Activated T-cell treated with anti-CD3 and anti-CD28 coated beads, Interleukin-2, amount 50 U/mL, for 72 hours (primary cell): ENCODE measurements at places on chromosomes 1 and 21.

DNA sequence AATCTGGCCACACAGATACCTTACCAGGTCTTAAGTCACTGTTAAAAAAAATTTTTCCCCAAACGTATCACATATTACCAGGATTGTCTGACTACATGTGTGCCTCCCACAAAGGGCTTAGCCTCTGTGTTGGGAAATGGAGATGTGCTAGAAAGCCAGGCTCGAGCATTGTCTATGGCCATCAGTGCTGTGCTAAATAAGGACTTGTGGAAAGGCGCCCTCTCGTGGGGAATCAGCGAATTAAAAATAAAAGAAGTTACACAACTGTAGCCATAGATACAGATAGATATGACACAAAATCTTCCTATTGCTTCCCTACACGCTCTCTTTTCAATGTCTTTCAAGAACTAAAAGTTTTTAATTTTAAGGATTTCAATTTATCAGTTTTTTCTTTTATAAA is 47.5 kb upstream of the CRNN start:
- peak overlapping the region; percentile 71 for H3K4me3 ChIP-seq
- H3K27ac ChIP-seq = no peak overlapping the region
- H3K36me3 ChIP-seq = peaks cover 3% of the 10 kb centered on the region
- H3K27me3 ChIP-seq = peaks cover 5% of the 10 kb centered on the region

GRCh38 chr1:156124557-156125483 is 10.3 kb downstream of the LMNA start:
- peaks cover 6% of the 10 kb centered on the region for H3K36me3 ChIP-seq
- peaks cover 13% of the 10 kb centered on the region for H3K27me3 ChIP-seq
- H3K4me3 ChIP-seq = peak overlapping the region; percentile 78
- peak overlapping the region; percentile 83 for H3K27ac ChIP-seq
- peaks cover 90% of the 10 kb centered on the region for H3K4me1 ChIP-seq
- peak; percentile 43 for DNase-seq

GRCh38 chr21:45970674-45971615 is 10.6 kb upstream of the COL6A1 start:
- H3K4me1 ChIP-seq = peaks cover 20% of the 10 kb centered on the region
- H3K36me3 ChIP-seq = no peaks in the 10 kb centered on the region
- no peak overlapping the region for H3K4me3 ChIP-seq
- peak; percentile 68 for DNase-seq
- H3K27ac ChIP-seq = no peak overlapping the region

DNA sequence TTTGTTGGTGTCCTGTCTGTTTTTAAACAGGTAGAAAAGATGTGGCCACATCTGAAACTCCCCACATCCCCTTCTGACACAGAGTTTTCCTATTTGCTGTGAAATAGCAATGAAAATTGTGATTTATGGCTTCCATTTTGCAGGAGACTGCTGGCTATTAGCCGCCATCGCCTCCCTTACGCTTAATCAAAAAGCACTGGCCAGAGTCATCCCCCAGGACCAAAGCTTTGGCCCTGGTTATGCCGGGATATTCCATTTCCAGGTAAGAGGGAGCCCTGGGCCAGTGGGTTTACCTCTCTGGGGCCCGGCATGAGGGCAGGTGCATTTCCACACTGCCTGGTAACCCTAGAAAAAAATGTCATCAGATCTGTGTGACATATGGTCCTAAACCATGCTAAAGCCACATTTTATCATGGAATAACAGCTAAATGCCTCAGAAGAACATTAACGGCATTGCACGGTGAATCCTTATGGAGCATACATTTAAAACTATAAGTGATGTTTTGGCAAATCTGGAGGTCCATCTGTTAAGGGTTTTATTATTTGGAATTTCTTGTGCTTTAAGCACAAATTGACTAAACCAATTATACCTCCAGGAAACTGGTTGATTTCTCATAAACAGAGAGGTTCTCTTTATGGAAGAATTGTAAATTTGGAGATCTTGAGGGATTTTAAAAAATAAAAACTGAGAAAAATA is 12.3 kb downstream of the CAPN9 start:
- no peaks in the 10 kb centered on the region for H3K4me1 ChIP-seq
- H3K27ac ChIP-seq = no peak overlapping the region
- H3K27me3 ChIP-seq = peaks cover 23% of the 10 kb centered on the region
- H3K36me3 ChIP-seq = no peaks in the 10 kb centered on the region
- no peak for DNase-seq

- no peaks in the 10 kb centered on the region for H3K27me3 ChIP-seq
- DNase-seq = no peak
- peaks cover 22% of the 10 kb centered on the region for H3K4me1 ChIP-seq
- H3K4me3 ChIP-seq = peak overlapping the region; percentile 22
- H3K36me3 ChIP-seq = peaks cover 11% of the 10 kb centered on the region
These were observed 40.7 kb downstream of the NME7 start for GRCh38 chr1:169326956-169327268.

GRCh38 chr1:43395523-43395922 is 5.8 kb downstream of the SZT2 start:
- peaks cover 2% of the 10 kb centered on the region for H3K36me3 ChIP-seq
- no peaks in the 10 kb centered on the region for H3K27me3 ChIP-seq
- peaks cover 17% of the 10 kb centered on the region for H3K4me1 ChIP-seq
- H3K27ac ChIP-seq = no peak overlapping the region
- no peak for DNase-seq

DNA sequence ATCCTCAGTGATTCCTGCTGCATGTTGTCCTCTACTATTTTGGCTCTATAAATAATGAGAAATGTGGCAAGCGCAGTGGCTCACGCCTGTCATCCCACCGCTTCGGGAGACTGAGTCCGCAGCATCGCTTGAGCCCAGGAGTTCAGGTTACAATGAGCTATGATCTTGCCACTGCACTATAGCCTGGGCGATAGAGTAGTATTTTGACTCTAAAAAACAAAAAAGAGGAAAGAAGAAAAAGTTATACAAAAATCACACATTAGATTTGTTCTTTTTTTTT is 756 bp upstream of the SLC25A44 start:
- peak overlapping the region; percentile 84 for H3K27ac ChIP-seq
- no peaks in the 10 kb centered on the region for H3K27me3 ChIP-seq
- no peak for DNase-seq

GRCh38 chr21:14244911-14245310 is 29.0 kb downstream of the RBM11 start:
- no peak overlapping the region for H3K4me3 ChIP-seq
- H3K27me3 ChIP-seq = no peaks in the 10 kb centered on the region
- H3K4me1 ChIP-seq = peaks cover 13% of the 10 kb centered on the region
- H3K36me3 ChIP-seq = no peaks in the 10 kb centered on the region
- no peak for DNase-seq

GRCh38 chr1:221865808-221866207 is 123.9 kb upstream of the DUSP10 start:
- peaks cover 15% of the 10 kb centered on the region for H3K27me3 ChIP-seq
- H3K27ac ChIP-seq = no peak overlapping the region
- H3K4me3 ChIP-seq = no peak overlapping the region
- no peaks in the 10 kb centered on the region for H3K36me3 ChIP-seq
- DNase-seq = no peak
- H3K4me1 ChIP-seq = no peaks in the 10 kb centered on the region

DNA sequence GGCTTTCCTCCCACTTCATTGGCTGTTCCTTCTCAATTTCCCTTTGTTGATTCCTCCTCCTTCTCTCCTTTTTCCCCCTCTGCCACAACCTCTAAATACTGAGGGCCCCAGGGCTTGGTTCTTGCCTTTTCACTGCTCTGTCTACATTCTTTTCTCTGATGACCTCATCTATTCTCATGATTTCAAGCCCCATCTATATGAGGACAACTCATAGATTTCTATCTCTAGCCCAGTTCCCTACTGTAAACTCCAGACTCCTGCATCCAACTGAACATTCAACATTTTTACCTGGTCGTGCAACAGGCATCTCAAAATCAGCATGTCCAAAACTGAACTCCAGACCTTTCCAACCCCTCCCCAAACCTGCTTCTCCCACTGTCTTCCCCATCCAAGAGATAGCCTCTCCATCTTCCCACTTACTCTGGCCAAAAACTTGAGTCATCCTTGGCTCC is 11.5 kb upstream of the SLC9A1 start:
- H3K4me1 ChIP-seq = peaks cover 10% of the 10 kb centered on the region
- no peaks in the 10 kb centered on the region for H3K27me3 ChIP-seq
- H3K4me3 ChIP-seq = no peak overlapping the region
- H3K27ac ChIP-seq = no peak overlapping the region

- peaks cover 37% of the 10 kb centered on the region for H3K4me1 ChIP-seq
- peak overlapping the region; percentile 63 for H3K4me3 ChIP-seq
- H3K36me3 ChIP-seq = peaks cover 2% of the 10 kb centered on the region
- peaks cover 2% of the 10 kb centered on the region for H3K27me3 ChIP-seq
- peak; percentile 69 for DNase-seq
These were observed 45.9 kb downstream of the WDR4 start for GRCh38 chr21:42833439-42833815.
